ENCODE measurements at places on chromosomes 2 and 18. TPM values are rescaled to one million over a fixed set of nuclear protein-coding genes. Genes with fewer than 3 reads are reported as not detected.

GRCh38 chr2:147250652-147251356, 594.0 kb upstream of the ACVR2A start:
- H3K27me3 ChIP-seq = peaks cover 16% of the 10 kb centered on the region
- no peak for DNase-seq
- H3K4me1 ChIP-seq = no peaks in the 10 kb centered on the region
- H3K36me3 ChIP-seq = no peaks in the 10 kb centered on the region
- H3K27ac ChIP-seq = no peak overlapping the region

- H3K4me1 ChIP-seq = no peaks in the 10 kb centered on the region
- peaks cover 2% of the 10 kb centered on the region for H3K27me3 ChIP-seq
- H3K4me3 ChIP-seq = no peak overlapping the region
- no peak for DNase-seq
Observed at GRCh38 chr2:83221258-83221657, 1237.8 kb downstream of the SUCLG1 start.

The KCNE4 gene
- 22.3 TPM for total RNA-seq

- H3K27ac ChIP-seq = no peak overlapping the region
- DNase-seq = no peak
- H3K4me3 ChIP-seq = no peak overlapping the region
- peaks cover 33% of the 10 kb centered on the region for H3K4me1 ChIP-seq
- no peaks in the 10 kb centered on the region for H3K36me3 ChIP-seq
Observed at GRCh38 chr2:42086500-42086953, 38.7 kb downstream of the PKDCC start.

DNA sequence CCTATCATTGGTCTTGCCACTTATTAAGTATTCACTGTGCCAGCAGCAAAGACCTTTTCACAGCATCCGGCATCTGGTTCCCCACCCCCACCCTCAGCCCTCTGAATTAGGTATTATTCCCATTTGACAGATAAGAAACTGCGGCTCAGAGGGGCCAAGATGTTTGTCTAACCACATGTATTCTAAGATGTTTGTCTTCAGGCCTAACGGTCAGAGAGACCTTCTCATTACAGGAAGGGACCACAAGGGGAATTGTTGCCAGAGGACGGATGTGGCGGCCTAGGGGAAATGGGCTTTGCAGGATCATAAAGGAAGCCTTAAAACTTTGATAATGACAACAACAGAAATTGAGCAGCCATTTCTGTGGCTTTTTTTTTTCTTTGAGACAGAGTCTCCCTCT, 16.6 kb downstream of the NPPC start:
- peaks cover 7% of the 10 kb centered on the region for H3K4me1 ChIP-seq
- no peaks in the 10 kb centered on the region for H3K36me3 ChIP-seq
- H3K27me3 ChIP-seq = peaks cover 20% of the 10 kb centered on the region
- no peak overlapping the region for H3K27ac ChIP-seq
- peak; percentile 18 for DNase-seq
- no peak overlapping the region for H3K4me3 ChIP-seq

DNA sequence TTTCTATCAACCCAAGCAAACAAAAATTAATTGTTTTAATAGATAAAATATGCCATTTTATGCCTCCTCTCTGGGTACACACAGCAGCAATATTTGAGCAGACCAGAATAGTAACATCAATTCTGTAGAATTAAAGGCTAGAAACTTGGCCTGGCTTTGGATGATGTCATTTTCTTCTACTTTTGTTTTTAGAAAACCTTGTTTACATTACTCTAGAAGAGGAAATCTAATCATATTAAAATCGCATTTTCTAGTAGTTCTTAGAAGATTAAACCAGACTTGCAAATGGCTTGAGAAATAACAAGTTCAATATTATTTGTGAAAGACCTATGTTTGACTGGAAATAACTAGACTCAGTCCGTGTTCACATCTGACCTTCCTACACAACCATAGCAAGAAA, 102.3 kb upstream of the RFX8 start:
- no peak for DNase-seq
- H3K4me1 ChIP-seq = no peaks in the 10 kb centered on the region

DNA sequence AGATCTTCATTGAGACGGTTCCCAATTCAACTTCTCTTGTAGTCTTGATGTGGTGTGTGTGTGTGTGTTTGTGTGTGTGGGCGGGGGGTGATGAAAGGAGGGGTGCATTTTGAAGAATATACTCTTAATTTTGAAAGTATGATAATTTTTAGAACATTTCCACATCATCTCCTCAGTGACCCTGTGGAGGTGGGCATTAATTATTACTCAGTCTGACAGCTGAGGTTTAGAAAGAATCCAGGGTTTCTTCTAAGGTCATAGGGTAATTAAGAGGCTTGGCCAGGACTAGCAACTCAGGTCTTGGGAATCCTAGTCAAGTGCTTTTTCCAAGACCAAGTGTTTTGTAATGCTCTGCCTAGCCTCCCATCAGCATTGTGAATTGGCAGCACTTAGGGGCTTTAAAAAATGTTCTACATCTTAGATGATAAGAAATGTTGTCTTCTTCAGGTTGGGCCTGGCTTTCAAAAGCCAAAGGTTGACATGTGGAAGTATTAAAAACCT, 100.5 kb downstream of the SPTBN1 start:
- no peak for DNase-seq
- H3K27me3 ChIP-seq = no peaks in the 10 kb centered on the region
- H3K36me3 ChIP-seq = no peaks in the 10 kb centered on the region
- no peak overlapping the region for H3K4me3 ChIP-seq

GRCh38 chr2:21289989-21290388, 166.2 kb downstream of the TDRD15 start:
- H3K4me3 ChIP-seq = no peak overlapping the region
- no peak for DNase-seq
- H3K36me3 ChIP-seq = no peaks in the 10 kb centered on the region

The CLEC4F gene
- not detected for total RNA-seq

The CDH20 gene
- total RNA-seq = not detected

- H3K36me3 ChIP-seq = peaks cover 2% of the 10 kb centered on the region
- H3K27me3 ChIP-seq = peaks cover 1% of the 10 kb centered on the region
- peak overlapping the region; percentile 71 for H3K27ac ChIP-seq
- peaks cover 36% of the 10 kb centered on the region for H3K4me1 ChIP-seq
Observed at GRCh38 chr18:10454681-10455557, 484 bp downstream of the APCDD1 start.

DNA sequence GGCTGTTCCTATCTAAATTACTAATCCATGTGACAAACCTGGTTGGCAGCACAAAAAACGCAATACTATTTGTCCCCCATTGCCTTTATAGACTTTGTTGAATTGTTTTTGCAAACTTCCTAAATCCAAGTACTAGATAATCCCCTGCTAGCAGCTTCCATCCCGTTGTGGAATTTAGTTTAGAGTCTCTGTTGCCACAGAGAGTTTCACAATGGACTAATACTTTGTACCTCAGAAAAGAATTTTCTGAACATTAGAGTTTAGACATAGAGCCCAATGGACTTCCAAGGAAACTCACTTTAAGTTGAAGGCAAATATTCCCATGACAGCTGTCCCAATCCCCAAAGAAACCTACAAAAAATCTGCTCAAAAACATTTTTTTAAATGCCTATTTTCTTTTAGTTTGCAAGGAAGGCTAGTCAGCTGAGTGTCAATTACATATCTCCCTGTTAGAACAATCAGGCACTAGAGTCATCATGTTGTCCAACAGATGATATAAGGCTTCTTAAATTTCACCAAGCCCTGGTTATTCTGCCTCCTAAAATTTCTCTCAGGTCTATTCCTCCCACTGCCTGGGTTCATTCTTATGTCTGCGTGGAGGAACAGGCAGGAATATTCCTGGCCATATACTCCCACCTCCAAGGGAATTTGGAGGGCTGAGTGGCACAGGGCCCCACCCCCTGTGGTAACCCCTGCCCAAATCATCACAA, 27.2 kb downstream of the RNF152 start:
- H3K4me3 ChIP-seq = no peak overlapping the region
- H3K27ac ChIP-seq = peak overlapping the region; percentile 58
- no peak for DNase-seq

DNA sequence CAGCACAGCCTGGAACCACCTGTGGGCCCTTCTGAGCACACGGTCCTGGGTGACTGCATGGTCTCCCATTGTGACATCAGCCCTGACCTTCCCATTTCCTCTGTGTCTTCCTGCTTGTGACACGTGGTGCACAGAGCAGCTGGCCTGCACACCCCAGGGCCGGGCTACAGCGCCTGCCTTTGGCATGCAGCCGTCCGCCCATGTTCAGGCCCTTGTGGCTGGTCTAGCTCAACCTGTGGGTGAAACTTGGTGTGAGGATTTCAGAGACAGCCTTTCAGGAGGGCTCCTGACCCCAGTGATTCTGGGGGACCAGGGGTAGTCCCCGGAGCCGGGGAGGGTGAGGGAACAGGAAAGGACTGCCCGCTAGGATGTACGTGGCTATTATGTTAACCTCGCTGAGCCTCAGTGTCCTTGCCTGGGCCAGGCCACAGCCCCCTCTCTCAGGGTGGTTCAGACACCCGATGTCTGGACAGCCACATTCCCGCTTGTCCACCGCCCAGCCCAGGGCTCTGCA, 284.8 kb upstream of the HS6ST1 start:
- H3K27me3 ChIP-seq = no peaks in the 10 kb centered on the region
- no peaks in the 10 kb centered on the region for H3K36me3 ChIP-seq
- DNase-seq = peak; percentile 80
- no peak overlapping the region for H3K4me3 ChIP-seq
- H3K4me1 ChIP-seq = no peaks in the 10 kb centered on the region

The MEP1B gene
- not detected for total RNA-seq

- H3K27me3 ChIP-seq = peaks cover 67% of the 10 kb centered on the region
- H3K36me3 ChIP-seq = no peaks in the 10 kb centered on the region
- no peak for DNase-seq
Observed at GRCh38 chr2:136126021-136126420, 8.1 kb upstream of the CXCR4 start.

- no peak for DNase-seq
- no peak overlapping the region for H3K4me3 ChIP-seq
- H3K36me3 ChIP-seq = no peaks in the 10 kb centered on the region
- peaks cover 23% of the 10 kb centered on the region for H3K27me3 ChIP-seq
- H3K27ac ChIP-seq = no peak overlapping the region
- H3K4me1 ChIP-seq = no peaks in the 10 kb centered on the region
Observed at GRCh38 chr2:40740419-40740818, 288.5 kb upstream of the SLC8A1 start.

The AP1S3 gene
- total RNA-seq = 5.5 TPM

DNA sequence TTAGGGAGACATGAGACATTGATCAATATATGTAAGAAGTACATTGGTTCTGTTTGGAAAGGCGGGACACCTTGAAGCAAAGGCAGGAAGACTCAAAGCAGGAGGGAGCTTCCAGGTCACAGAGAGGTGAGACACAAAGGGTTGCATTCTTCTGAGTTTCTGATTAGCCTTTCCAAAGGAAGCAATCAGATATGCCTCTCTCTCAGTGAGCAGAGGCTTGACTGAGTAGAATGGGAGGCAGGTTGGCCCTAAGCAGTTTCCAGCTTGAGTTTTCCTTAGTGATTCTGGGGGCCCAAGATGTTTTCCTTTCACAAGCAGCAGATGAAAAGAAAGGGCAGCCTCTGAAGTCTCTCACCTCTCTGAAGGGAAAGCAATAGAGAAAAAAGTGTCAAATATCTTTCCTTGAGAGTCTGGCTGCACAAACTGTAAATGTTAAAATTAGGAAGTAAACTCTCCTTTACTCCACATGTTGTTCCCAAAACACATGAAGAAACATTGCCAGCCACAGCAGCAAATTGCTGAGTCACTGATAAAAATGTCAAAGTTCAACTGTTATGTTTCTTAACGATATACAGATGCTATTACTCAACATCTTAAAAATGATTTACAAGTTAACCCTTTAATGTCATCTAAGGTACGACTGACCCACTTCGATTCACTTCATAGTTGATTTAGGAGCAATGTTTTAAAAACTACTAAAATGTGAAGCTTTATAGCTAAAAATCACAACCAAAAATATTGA, 40.3 kb downstream of the CYB5A start:
- H3K27me3 ChIP-seq = no peaks in the 10 kb centered on the region
- no peak for DNase-seq
- no peak overlapping the region for H3K4me3 ChIP-seq
- peaks cover 6% of the 10 kb centered on the region for H3K36me3 ChIP-seq
- H3K4me1 ChIP-seq = peaks cover 7% of the 10 kb centered on the region
- no peak overlapping the region for H3K27ac ChIP-seq

DNA sequence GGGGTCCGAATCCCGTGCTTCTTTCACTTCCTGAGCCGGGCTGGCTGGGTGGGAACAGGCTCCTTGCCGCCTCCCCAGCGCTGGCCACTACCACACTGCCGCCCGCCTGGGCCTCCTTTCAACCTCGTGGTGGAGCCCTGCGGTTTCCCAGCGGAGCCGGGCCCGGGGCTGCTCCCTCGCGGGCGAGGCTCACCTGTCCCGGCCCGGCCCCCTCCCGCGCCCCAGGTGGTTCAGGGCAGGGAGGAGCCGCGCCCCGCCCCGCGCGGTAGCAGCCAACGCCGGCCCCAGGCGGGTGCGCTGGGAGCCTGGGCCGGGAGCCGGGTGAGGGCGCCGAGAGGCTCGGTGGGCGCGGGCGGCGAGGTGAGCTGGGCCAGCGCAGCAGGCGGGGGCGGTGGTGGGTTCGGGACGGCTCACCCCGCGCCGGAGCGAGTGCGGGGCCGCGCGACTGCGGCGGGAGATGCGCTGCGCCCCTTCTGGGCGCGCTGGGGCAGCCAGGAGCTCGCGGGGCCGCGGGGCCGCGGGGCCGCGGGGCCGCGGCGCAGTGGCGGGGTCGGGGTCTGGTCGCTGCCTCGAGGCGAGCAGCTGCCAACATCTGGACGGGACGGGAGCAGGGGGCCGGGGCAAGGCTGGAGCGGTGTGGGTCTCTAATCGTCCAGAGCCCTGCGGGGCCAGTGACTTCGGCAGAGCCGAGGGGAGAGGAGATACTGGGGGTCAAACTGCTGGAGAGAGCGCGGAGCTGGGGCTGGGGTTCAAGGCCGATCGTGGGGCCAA, at the start of gene LYPD6B:
TSS of gene LYPD6B (plus strand) at position 258 of the 771 bp plus-strand sequence. CDS start 92,250 bp downstream, outside the sequence.
- peaks cover 6% of the 10 kb centered on the region for H3K4me1 ChIP-seq
- no peak within 1 kb of the TSS for H3K27ac ChIP-seq
- H3K36me3 ChIP-seq = no peaks in the 10 kb centered on the region
- peaks cover 11% of the 10 kb centered on the region for H3K27me3 ChIP-seq
- no peak for DNase-seq
- peak within 1 kb of the TSS; percentile 62 for H3K4me3 ChIP-seq

The FER1L5 gene
- total RNA-seq = not detected

The ZNF521 gene
- 29.7 TPM for total RNA-seq

The LYPD1 gene
- total RNA-seq = 4.1 TPM

The CTDSP1 gene
- total RNA-seq = 97.8 TPM

The TXNDC2 gene
- total RNA-seq = 0.28 TPM

The AKAIN1 gene
- not detected for total RNA-seq

All from chondrocyte (in vitro differentiated cells).